Activated CD8-positive, alpha-beta memory T cell treated with anti-CD3 and anti-CD28 coated beads, Interleukin-2, amount 10 ng/mL, durations not matched to agents 7 days and 5 days (primary cell): ENCODE measurements at places on chromosomes 12 and 14.
A peak's percentile ranks its signal among the peaks of the same experiment; 100 is the strongest.

- peak; percentile 65 for DNase-seq
These were observed 10.4 kb upstream of the DCD start for GRCh38 chr12:54658306-54659264.

DNA sequence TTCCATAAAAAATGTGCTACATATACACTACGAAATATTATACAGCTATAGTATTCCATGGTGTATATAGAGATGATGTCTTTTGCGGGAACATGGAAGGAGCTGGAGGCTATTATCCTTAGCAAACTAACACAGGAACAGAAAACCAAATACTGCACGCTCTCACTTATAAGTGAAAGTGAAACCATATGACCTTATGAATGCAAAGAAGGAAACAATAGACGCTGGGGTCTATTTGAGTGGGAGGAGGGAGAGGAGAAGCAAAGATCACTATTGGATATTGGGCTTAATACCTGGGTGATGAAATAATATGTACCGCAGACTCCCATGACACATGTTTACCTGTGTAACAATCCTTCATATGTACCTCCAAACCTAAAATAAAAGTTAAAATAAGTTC, 142.8 kb downstream of the LRFN5 start:
- DNase-seq: no peak

GRCh38 chr12:12408265-12408690, 51.4 kb downstream of the BORCS5 start:
- no peak for DNase-seq

DNA sequence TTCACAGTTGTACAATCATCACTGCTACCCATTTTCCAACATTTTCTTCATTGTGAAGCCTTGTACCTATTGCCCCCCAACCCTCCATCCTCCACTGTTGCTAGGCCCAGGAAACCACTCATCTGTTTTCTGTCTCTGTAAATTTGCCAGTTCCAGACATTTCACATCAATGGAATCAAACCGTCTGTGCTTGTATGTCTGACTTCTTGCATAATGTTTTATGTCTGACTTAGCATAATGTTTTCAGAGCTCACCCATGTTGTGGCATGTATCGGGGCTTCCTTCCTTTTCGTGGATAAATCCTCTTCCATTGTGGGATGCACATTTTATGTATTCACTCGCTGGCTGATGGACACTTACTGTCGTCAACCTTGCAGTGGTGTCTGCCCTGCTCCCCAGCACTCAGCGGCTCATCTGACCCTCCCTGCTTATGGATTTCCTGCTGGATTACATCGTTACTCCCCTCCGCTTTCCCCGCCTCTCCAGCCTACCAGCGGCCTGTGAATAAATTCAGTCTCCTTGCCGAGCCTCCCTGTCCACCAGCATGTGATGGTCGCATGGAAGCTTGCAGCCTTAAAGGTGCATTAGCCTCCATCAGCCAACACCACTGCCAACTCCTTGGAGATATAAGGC, 727.6 kb upstream of the TMEM132C start:
- no peak for DNase-seq

DNA sequence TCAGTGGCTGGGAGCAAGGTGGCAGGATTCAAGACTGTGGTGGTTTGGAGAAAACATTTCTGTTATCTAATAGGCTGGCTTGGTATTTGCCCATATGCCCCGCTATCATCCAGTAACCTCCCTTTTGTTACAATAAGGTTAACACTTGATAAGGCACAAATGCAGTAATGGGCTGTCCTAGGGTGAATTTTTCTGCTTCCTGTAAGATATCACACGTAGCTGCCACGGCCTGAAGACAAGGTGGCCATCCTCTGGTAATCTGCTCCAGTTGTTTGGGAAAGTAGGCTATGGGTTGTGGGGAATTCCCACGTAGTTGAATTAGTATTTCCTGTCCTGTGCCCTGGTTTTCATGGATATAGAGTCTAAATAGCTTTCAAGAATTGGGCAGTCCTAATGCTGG, 23.1 kb downstream of the ANG start:
- no peak for DNase-seq

GRCh38 chr12:101813117-101813516, 17.6 kb downstream of the GNPTAB start:
- DNase-seq: no peak

DNA sequence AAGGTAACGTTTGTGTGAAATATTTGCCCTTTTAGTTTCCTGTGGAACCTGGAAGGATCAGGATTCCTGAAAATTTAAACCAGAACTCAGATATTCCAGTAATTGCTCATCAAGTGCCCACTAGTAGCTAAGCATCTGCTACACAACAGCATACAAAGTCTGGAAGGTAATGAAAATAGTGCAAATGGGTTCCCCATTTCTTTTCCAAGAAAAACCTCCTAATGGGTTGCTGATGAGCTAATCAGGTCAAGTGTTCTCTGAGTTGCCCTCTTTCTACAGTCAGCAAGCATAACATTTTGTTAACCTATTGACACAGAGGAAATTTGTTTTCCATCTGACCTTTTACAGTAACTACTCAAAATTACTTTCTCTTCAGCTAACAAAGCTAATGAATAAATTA, 83.6 kb upstream of the PMCH start:
- no peak for DNase-seq

GRCh38 chr12:59486827-59487226, 109.0 kb upstream of the SLC16A7 start:
- DNase-seq: no peak

GRCh38 chr14:76761960-76762410, 717 bp downstream of the VASH1 start:
- DNase-seq: peak; percentile 36

DNA sequence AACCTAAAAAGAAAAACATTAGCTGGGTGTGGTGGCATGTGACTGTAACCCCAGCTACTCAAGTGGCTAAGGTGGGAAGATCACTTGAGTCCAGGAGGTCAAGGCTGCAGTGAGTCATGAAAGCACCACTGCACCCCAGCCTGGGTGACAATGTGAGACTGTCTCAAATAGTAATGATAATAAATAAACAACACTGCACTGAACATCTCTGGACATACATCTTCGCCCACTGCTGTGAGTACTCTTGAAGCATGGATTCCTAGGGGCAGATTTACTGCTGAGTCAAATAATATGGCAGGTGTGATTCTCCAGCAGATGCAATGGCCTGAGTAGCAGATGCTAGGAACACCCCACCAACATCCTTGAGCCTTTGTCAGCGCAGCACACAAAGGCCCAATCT, 23.6 kb downstream of the ABCB9 start:
- no peak for DNase-seq

DNA sequence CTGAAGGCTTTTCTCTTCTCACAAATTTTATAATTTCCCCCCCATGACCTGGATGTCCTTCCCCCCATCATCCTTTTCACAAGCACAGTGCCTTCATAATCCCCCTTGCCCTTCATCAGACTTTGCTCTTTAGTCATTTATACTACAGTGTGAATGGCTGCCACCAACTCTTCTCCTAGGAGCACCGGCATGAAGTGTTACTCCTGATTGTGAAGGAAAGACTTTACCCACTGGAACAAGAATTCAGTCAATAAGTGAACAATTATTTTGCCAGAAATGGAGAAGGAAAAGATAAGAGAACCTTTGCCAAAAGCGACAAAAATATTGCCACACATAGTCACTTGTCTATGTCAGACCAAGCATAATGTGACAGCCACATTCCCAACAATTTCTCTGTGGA, 5.0 kb downstream of the SERPINA9 start:
- DNase-seq: no peak

DNA sequence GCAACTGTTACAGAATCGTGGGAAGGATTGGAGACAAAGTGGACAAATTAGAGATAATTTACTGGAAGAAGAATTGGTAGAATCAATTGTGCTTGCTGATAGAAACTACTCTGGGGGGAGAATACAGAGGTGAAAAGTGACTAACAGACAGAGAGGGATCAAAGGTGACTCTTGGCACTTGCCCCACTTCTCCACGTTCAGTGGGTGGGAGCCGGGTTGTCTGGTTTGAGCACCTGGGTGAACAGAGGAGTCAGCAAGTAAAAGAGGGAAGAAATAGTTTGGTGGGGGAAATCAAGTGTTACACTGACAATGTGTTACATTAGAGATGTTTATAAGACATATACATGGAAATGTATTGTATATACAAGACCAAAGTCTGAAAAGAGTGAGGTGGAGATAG, 69.1 kb downstream of the PPP2R5E start:
- DNase-seq: no peak

DNA sequence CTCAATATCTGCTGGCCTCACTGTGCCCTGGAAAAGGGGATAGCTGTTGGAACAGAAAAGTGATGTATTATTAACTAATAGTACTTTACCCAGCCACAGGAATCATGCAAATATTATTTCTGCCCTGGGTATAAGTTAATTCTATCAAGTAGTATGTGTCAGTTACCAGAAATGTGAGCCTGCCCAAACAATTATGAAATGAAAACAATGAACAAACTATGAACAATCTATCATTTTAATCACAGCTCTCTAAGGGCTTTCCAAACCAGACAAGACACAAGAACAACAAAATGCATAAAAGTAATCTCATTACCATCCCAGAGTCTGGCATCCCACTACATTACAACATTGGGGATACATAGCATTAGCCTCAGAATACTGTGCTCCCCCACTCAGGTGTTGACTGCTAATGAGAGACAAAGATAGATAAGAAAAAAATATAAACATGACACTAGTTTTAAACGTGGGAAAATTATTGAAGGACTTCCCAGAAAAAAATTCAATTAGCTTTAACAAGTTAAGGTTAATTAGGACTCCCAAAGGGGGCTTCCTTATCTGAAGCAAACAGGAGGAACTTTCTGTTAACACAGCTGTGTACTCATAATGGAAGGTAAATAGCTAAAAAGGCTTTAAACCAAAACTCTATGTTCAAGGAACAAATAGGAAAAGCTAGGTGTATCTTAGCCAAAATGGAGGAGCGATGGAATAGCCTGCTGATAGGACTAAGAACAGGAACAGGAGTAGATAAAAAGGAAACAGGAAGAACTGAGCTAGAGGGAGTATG, 3.3 kb downstream of the DCAF5 start:
- DNase-seq: no peak

DNA sequence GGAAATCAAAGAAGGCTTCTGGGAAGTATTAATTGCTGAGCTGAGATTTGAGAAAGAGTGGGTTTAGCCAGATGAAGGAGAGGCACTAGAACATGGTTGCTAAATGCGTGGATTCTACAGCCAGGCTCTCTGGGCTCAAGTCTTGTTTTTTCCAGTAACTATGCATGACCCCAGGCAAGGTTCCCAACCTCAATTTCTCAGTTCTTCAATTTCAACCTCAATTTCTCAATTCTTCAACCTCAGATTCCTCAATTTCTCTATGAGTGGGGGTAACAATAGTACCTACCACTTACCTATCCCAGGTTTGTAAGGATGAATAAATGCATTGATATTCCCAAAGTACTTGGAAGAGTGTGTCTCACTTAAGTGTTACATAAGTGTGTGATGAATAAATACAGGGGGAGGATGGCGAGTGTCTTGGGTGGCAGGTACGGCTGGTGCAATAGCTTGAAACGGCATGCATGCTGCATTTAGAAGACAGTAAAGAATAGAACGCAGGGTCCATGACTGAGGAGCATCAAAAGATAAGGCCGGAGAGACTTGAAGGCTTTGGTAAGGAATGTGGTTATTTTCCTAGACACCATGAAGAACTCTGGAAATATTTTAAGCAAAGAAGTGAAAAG, 149.1 kb upstream of the ATP2B1 start:
- no peak for DNase-seq

DNA sequence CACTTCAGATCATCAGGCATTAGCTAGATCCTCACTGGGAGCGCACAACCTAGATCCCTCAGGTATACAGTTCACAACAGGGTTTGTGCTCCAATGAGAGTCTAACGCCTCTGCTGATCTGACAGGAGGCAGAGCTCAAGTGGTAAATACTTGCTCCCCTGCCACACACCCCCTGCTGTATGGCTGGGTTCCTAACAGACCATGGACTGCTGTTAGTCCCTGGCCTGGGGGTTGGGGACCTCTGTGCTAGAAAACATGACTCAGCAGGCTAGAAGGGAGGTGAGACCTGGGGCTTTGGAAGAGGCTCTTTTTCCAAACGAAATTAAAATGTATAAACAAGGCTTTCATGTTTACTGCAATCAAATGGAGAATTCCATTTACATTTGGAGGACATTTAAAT, 691.1 kb downstream of the FLRT2 start:
- DNase-seq: no peak

DNA sequence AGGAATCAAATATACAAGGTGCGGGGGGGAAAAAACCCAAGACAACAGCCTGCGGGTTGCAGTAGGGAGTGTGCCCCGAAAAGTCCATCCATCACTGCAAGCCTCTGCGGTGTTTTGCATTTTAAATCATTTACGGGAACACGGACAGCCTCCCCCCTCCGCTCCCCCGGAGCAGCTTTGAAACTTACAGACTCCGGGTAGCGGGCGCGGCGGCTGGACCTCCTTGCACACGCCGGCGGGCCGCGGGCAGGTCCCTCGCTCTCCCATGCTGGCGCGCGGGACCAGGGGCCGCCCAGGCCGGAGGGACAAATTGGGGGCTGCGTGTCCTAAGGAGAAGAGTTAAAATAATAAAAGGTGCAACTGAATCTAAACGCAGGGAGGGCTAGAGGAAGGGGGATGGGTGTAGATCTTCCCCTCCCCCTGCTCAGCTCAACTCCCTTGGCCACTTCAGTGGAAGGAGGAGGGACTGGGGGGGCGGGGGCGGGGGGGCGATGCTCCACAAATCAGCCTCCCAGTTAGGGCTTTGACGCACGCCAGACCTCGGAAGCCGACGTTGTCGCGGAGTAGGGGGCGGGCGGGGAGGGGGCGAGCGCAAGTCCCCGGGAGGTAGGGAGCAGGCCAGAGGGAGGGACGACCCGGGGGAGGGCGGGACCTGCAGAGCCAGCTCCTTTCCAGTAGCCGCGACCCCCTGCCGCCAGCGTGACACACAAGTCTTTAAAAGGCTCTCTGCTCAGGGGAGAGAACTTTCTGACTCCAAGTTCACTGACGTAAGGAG, at the start of gene KCNJ8:
Gene KCNJ8, minus strand, starts transcription at position 349 of the 775 bp plus-strand sequence. CDS start 1,090 bp downstream, outside the sequence.
- DNase-seq: no peak

DNA sequence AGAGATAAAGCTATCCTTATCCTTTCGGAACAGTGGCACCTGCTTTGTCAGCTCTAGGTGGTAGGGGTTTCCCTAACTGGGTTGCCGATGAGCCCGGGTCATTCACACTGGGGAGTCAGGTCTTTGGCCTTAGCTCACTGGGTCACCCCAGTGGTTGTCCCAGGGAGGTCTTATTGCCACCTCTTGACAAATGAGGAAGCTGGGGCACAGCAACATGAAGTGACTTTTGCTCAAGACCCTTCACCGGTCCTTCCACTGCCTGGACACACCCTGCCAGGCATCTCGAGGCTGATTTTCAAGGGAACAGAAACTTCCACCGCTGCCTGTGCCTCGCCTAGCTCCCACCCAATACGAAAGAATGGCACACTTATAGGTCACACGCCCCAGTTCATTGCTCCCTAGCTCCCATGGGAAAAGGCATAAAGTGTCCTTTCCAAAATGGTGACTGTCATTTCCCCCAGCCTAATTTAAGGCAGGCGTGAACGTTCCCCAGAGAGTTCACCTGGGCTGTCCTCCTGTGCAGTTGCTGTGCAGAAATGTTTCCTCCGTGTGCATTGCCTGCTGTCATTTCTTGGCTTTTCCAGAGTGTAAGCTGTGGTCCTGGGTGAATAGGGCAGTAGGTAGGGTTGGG, 156.1 kb upstream of the CCND2 start:
- peak; percentile 18 for DNase-seq

- DNase-seq: no peak
These were observed 149.5 kb upstream of the KRR1 start for GRCh38 chr12:75660805-75661404.

- DNase-seq: no peak
These were observed 736.4 kb upstream of the LRFN5 start for GRCh38 chr14:40870252-40870651.

GRCh38 chr14:78700236-78700635, 530.1 kb downstream of the NRXN3 start:
- no peak for DNase-seq

- no peak for DNase-seq
These were observed 1042.1 kb downstream of the FSCB start for GRCh38 chr14:43464968-43465367.
